ENCODE measurements at places on chromosomes 2 and 18.

GRCh38 chr2:101883860-101884259 is 107.9 kb upstream of the IL1R2 start:
- peak; percentile 4 for DNase-seq

DNA sequence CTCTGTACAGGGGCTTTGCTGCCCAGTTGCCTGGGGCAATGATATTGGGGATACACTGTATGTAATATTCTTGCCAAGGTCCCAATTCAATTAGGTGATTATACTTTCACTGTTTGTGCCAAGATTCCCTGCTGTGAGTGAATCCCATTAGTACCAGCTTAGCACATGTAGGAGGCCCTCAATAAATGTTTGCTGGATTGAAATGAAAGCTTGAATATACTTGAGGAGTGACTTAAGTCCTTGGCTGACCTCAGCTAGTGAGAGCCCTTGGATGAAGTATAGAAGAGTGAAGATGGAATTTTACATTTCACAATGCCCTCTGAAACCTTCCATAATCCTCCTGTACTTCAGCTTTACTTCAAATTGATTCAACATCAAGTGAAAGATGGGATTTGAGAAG is 102.9 kb downstream of the GATA6 start:
- DNase-seq: no peak

- no peak for DNase-seq
Measured at GRCh38 chr2:72969706-72970105, 52.4 kb downstream of the EMX1 start.

- DNase-seq: no peak
Measured at GRCh38 chr2:105409717-105410116, 10.9 kb upstream of the FHL2 start.

DNA sequence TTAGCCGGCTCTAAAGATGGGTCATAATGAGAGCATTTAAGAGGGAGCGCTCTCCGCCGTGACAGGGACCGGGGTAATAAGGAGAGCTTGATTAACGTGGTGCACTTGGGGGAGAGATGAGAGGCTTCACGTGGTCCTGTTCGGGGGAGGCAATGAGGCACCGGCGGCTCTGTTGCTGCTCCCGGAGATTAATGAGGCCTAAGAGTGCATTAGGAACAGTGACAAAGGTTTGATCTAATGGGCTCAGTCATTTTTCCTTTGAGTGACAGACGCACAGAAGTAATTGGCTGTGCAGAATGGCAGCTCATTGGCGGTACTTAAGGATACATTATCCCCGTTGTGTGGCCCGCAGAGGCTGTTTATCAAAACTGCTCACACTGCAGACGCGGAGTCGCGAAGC is 250.7 kb downstream of the GBX2 start:
- peak; percentile 51 for DNase-seq

GRCh38 chr18:45277908-45278307 is 337.4 kb upstream of the SLC14A2 start:
- no peak for DNase-seq

DNA sequence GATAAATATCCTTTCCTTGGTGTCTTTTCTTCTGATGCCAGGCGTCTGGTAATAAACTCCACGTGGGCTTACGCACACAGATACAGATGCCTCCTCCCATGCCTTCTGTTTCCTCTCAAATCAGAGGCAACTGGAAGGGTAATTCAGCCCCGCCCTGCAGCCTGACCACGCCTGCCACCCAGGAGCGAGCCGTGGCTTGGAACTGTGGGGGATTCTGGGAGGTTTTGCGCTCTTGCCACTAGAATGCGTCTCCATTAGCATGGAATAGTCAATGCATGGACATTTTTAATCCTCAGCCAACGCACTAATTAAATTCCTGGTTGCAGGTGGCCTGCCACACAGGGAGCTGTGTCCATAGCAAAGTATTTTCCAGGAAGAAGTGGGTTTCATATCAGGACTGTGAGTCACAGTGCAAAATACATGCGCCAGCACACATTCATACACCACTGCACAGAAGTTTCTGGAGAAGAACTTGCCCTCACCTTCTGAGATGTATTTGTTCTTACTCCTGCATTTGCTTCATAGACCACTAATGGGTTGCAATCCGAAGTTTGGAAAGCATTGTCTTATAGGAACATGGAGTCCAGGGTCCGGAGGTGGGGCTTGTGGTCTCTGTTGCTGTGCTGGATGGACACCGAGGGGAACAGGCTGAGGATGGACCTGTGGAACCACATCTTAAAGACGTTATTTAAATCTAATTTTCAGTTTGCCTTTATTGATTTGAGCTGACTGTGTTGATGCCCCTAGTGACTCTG is 151.4 kb downstream of the LDLRAD4 start:
- no peak for DNase-seq

DNA sequence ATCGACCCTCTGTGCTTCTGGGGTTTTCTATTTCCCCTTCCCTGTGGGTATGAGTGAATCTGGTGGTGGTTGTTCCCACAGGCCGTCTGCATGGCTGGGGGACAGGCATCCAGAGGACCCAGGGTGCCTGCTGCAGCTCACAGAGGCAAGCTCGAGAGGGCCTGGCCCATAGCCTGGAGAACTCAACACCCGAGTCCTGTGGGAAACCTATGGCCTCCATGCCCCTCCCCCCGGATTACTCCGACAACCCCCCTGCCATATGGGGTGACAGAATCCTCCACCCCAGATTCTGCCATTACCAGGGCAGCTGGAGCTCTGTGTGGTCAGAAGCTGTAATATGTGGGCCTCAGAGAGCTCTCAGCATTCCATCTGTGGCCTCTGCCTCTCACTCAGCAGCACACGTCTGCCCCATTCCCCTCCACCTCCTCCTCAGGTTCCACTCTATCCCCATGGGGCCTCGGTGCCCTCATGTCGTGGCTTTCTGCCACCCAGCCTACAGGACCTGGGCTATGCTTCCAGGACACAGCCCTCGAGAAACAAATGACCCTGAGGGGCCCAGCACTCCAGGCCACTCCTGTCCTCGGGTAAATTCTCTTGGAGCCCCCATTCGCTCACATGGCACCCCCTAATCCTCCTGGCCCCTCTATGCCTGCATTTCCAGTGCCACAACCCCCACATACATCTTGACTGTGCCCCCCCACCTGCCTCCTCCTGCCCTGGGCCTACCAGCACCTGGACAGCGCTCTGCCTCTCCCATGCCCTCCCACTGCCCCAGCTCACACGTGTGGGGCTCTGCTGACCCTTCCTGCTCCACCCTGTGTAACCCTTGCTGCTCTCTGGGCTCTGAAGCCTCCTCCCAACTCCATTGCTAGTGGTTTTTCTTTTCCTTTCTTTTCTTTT is 3.6 kb downstream of the MZT2A start:
- DNase-seq: no peak

DNA sequence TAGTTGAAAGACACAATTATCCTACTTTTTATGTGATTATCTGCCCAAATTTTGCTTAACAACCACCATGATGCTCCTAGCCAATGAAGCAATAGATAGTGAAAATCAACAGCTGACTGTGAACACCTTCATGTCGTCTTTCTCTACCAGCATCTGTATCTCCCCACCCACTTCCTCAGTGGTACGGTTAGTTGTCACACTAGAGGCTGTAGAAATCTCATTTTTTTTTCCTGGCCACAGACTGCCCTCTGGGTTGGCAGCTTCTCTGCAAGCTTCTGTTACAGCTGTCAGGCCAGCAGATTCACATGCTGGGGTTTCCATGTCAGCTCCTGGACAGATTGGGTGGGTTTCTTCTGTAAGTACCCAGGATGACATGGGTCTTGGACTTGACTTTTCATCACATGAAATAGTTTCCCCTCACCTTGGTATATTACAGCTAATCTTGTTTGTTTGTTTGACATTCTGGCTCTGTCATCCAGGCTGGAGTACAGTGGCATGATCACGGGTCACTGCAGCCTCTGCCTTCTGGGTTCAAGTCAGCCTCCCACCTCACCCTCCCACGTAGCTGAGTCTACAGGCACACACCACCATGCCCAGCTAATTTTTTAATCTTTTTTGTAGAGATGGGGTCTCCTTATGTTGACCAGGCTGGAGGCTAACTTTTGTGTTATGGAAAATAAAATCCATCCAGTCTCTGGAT is 24.3 kb downstream of the STAT4 start:
- peak; percentile 4 for DNase-seq

DNA sequence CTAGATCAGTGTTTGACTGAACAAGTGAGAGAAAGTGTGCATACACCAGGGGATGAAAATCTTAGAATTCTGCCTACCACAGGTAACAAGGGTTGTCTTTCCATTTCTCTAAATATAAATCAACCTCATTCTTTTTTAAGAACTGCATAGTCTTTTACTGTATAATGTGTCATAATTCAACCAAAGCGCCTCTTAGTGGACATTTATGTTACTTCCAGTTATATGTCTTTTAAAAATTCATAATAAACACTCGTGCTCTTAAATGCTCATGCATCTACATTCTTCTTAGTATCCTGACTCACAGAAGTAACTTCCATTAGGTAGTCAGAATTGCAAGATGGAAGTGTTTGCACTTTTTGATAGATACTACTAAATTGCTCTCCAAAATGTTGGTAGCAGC is 76.2 kb downstream of the CHRNA1 start:
- DNase-seq: no peak

GRCh38 chr18:25067275-25068025 is 284.5 kb downstream of the ZNF521 start:
- no peak for DNase-seq

DNA sequence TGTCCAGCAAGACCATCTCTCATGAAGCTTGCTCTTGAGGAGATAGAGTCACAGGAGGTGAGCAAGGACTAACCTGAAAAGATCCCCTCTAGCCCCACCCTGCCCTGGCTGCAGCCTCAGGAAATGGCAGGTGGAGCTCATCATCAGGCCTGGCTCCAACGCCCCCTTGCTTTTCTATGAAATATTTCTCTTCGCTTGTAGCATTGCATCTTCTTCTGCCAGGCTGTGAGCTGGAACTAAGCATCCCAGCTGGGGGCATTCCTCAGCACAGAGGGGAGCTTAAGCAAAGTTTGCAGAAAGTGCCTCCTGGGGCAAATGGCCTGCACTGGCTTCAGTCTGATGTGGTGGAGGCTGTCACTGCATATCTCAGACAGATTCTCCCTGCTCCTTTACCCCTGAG is 90.1 kb upstream of the LGALSL start:
- no peak for DNase-seq
